ENCODE measurements at places on chromosomes 2 and 18. TPM values are rescaled to one million over a fixed set of nuclear protein-coding genes. Genes with fewer than 3 reads are reported as not detected.
A peak's percentile ranks its signal among the peaks of the same experiment; 100 is the strongest.

- H3K36me3 ChIP-seq = no peaks in the 10 kb centered on the region
- no peak overlapping the region for H3K27ac ChIP-seq
- peaks cover 2% of the 10 kb centered on the region for H3K27me3 ChIP-seq
- no peak for DNase-seq
- H3K4me3 ChIP-seq = no peak overlapping the region
- H3K4me1 ChIP-seq = peaks cover 70% of the 10 kb centered on the region
Observed at GRCh38 chr18:74284980-74285355, 6.8 kb downstream of the CYB5A start.

DNA sequence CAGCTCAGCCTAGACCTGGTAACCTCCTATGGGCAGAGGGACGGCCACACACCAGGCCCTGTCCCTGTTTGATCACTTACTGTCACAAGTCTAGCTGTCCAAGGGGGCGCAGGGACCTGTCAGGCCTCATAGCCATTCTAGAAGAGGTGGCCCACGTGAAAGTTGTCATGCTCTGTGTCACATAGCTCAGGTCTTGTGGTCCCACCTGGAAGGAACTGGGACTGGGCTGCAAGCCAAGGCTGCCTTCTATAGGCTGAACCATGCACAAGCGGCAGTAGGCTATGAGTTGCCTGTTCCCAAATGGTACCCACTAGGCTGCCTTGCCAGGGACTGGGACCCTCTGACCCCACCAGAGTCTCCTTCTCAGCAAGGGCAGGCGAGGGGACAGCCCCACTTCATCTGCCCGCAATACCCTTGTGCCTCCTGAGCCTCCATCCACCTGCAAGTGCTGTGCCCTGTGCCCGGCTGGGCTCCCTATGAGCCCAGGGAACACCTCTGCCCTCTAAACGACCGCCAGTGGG is 177.5 kb downstream of the ANAPC1 start:
- peaks cover 32% of the 10 kb centered on the region for H3K4me1 ChIP-seq
- H3K4me3 ChIP-seq = no peak overlapping the region
- DNase-seq = no peak
- H3K27me3 ChIP-seq = peaks cover 38% of the 10 kb centered on the region
- H3K36me3 ChIP-seq = 0 out of 2 replicates have a peak, but pooled peaks cover 4% of the 10 kb centered on the region
- no peak overlapping the region for H3K27ac ChIP-seq

DNA sequence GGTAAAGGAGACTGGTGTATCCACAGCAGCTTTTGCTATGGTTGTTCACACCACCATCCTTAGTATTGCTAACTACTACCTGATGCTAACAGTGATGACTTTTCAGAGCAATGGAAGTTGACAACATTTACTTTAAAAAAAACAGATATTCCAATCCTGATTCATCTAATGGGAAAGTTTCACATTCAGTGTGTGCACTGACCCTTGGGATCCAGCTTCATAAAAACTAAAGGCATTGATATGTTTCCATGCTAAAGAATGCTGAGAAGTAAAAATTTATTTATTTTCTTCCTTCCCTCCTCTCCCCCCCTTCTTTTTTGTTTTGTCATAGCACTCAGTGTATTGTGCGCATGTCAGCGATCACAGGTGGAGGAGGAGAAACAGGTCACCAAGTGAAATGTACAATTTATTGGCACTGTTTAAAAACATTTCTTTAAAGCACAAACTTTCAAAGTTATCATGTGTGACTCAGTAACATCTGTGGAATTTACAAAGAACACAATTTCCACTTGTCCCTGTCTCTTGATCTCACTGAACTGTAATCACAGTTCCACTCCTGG is 229.9 kb downstream of the ALK start:
- no peaks in the 10 kb centered on the region for H3K36me3 ChIP-seq
- no peaks in the 10 kb centered on the region for H3K4me1 ChIP-seq
- no peak for DNase-seq
- H3K27ac ChIP-seq = no peak overlapping the region
- peaks cover 14% of the 10 kb centered on the region for H3K27me3 ChIP-seq

- peak overlapping the region; percentile 96 for H3K4me3 ChIP-seq
- no peaks in the 10 kb centered on the region for H3K27me3 ChIP-seq
- peak overlapping the region; percentile 99 for H3K27ac ChIP-seq
- peak; percentile 21 for DNase-seq
Observed at GRCh38 chr2:15560140-15560987, 770 bp downstream of the NBAS start.

- no peak for DNase-seq
- H3K4me3 ChIP-seq = no peak overlapping the region
- no peaks in the 10 kb centered on the region for H3K27me3 ChIP-seq
- H3K36me3 ChIP-seq = no peaks in the 10 kb centered on the region
Observed at GRCh38 chr2:72682061-72682460, 143.8 kb downstream of the EXOC6B start.

- H3K36me3 ChIP-seq = no peaks in the 10 kb centered on the region
- no peak overlapping the region for H3K4me3 ChIP-seq
- no peak overlapping the region for H3K27ac ChIP-seq
- DNase-seq = no peak
Observed at GRCh38 chr2:134537121-134537520, 181.7 kb downstream of the TMEM163 start.

DNA sequence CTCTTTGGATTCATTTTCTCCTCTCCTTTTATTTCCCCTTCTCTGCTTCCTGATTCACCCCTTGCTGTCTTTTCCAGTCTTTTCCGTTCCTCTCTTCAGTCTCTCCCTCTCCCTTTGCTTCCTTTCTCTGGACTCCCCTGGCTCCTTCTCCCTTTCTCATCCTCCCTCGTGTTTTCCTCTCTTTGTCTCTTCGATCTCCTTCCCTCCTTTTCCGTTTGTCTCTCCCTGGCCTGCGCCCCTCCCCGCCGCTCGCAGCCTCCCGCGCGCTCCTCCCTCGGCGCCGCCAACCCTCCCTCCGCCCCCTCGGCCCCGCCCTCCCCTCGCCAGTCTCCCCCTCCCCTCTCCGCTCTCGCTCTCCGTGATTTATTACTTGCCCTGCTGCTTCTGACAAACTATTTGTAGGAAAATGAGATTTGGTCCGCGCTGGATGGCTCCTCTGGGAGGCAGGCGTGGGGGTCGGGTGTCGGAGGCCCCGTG is 46.0 kb upstream of the PAX8 start:
- H3K27me3 ChIP-seq = peaks cover 6% of the 10 kb centered on the region

GRCh38 chr2:159939946-159940345 is 122.5 kb downstream of the PLA2R1 start:
- no peak overlapping the region for H3K27ac ChIP-seq
- H3K4me1 ChIP-seq = no peaks in the 10 kb centered on the region
- no peak overlapping the region for H3K4me3 ChIP-seq
- peak; percentile 27 for DNase-seq

DNA sequence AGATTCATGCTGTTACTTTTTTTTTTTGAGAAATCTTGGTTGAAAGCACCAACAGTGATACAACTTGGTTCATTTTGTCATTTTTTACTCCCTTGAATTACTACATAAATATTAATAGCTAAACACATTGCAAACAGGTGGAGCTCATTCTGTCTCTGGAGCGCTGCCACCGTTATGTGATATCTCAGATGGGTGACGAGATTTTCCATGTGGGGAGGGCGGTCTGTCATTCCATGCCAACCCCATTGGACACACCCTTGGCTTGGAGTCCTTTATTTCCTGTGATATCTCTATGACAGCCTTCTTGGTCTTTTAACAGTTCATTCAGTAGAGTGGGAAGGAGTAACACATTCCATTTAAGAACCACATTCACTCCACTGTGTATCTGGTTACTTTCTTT is 794.8 kb downstream of the SATB2 start:
- H3K27me3 ChIP-seq = no peaks in the 10 kb centered on the region
- no peaks in the 10 kb centered on the region for H3K4me1 ChIP-seq
- no peaks in the 10 kb centered on the region for H3K36me3 ChIP-seq
- DNase-seq = no peak
- H3K27ac ChIP-seq = no peak overlapping the region

GRCh38 chr2:180413336-180413735 is 406.2 kb upstream of the CWC22 start:
- no peaks in the 10 kb centered on the region for H3K4me1 ChIP-seq
- H3K27me3 ChIP-seq = no peaks in the 10 kb centered on the region
- no peak overlapping the region for H3K4me3 ChIP-seq
- no peak overlapping the region for H3K27ac ChIP-seq
- H3K36me3 ChIP-seq = no peaks in the 10 kb centered on the region
- DNase-seq = no peak

- H3K27ac ChIP-seq = no peak overlapping the region
- no peak overlapping the region for H3K4me3 ChIP-seq
- peaks cover 79% of the 10 kb centered on the region for H3K27me3 ChIP-seq
Observed at GRCh38 chr2:199470672-199471442, 13.1 kb upstream of the SATB2 start.

DNA sequence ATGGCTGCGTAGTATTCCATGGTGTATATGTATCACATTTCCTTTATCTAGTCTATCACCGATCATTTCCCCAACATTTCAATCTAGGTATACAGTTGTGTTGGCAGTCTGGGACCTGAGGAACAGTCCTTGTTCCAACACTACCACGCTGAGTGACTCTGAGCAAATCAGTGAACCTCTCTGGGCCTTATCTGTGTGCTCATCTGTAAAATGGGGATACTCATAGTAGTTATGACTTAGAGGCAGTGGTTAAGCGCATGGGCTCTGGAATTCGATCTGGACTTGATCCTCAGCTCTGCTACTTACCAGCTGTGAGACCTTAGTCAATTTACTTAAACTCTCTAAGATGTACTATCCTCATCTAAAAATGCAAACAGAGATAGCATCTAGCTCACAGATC is 85.1 kb downstream of the BCL2 start:
- no peaks in the 10 kb centered on the region for H3K36me3 ChIP-seq
- H3K27ac ChIP-seq = no peak overlapping the region
- DNase-seq = no peak
- H3K27me3 ChIP-seq = peaks cover 15% of the 10 kb centered on the region

DNA sequence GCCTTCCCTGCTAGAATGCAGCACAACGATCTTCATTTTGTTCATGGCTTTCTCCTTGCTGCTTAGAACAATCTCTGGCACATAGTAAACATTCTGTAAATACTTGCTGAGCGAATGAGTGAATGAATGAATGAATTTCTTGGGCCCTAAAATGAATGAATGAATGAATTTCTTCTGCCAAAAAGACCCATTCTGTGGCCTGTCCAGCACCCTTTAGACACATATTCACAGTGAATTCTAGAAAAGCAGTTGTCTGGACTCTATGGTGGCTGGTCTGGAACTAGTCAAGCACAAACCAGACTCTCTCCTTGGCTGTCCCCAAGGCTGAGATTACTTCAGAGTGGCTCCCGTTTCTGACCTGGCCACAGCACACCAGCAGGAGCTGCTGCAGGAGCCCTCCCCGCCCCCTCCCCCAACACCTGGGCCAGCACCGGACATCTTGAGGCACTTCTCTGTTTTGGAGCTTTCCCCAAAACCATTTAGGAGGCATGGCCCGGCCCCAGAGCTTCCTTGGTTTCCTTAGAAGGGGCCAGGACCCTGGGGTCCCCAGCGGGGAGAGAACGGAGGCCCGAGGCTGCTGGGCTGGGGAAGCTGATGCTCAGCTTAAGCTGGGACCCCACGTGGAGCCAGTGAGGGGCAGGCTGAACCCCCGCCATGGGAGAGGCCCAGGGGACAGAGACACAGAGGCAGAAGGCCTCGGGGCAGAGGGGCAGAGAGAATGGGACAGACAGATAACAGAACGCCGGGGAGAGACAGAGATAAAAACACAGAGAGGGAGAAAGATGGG is 159.0 kb downstream of the ZFP36L2 start:
- peaks cover 33% of the 10 kb centered on the region for H3K4me1 ChIP-seq
- H3K4me3 ChIP-seq = no peak overlapping the region
- H3K27ac ChIP-seq = no peak overlapping the region
- H3K36me3 ChIP-seq = no peaks in the 10 kb centered on the region
- H3K27me3 ChIP-seq = no peaks in the 10 kb centered on the region
- no peak for DNase-seq

DNA sequence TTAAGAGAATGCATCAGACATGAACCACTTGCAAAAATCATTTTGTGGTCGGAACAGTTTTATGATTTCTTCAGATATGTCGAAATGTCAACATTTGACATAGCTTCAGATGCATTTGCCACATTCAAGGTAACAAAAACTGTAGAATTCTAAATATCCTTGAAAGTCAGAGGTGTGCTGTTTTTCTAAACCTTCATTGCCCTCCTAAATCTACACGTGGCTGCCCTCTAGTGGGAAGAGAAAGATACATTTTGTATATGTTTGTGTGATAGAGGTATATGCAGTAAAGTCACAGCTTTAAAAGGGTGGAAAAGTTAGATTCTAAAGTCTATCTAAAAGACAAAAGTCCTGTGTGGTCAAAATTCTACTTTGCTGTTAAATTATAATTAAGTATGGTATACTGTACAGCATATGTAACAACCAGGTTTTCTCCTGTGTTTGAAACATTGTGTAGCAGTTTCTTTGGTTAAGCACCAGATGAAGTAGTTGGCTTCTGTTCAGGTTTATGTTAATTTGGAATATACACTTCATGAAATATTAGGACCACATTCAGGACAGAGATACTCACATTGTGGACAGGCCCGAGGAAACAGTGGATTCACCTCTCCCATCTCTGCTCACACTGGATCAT is 65.9 kb upstream of the ITM2C start:
- H3K36me3 ChIP-seq = peaks cover 41% of the 10 kb centered on the region
- H3K4me3 ChIP-seq = no peak overlapping the region
- H3K27ac ChIP-seq = peak overlapping the region; percentile 44
- peak; percentile 56 for DNase-seq
- no peaks in the 10 kb centered on the region for H3K27me3 ChIP-seq

- peak; percentile 2 for DNase-seq
- H3K4me3 ChIP-seq = no peak overlapping the region
- no peak overlapping the region for H3K27ac ChIP-seq
- no peaks in the 10 kb centered on the region for H3K27me3 ChIP-seq
Observed at GRCh38 chr2:6626401-6627012, 239.2 kb downstream of the CMPK2 start.

GRCh38 chr2:182585001-182585400 is 131.1 kb upstream of the DNAJC10 start:
- DNase-seq = no peak
- H3K27ac ChIP-seq = no peak overlapping the region
- H3K27me3 ChIP-seq = no peaks in the 10 kb centered on the region
- no peaks in the 10 kb centered on the region for H3K36me3 ChIP-seq
- H3K4me3 ChIP-seq = no peak overlapping the region

DNA sequence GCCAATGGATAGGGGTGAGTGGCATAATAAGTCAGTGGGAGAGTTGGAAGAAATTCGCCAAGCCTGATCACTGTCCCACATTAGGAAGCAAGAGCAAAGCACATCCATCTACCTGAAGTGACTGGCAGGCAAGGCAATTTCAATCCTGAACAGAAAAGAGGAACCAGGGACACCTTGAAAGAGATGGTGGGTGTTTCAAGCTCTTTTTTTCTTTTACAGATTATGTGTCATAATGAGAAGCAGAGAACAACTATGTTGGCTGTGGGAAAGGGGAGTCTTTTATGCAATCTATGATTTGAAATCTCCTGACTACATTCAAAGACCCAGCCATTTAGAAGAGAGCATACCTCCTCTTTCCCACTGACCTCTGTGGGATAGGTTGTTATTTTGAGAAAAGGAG is 63.5 kb downstream of the TGIF1 start:
- H3K27me3 ChIP-seq = peaks cover 13% of the 10 kb centered on the region
- DNase-seq = no peak
- no peaks in the 10 kb centered on the region for H3K36me3 ChIP-seq
- no peak overlapping the region for H3K27ac ChIP-seq
- H3K4me1 ChIP-seq = peaks cover 26% of the 10 kb centered on the region
- H3K4me3 ChIP-seq = no peak overlapping the region

The PROC gene
- total RNA-seq = not detected

The ZCCHC2 gene
- total RNA-seq = 6.2 TPM

The GAREM1 gene
- 0.16 TPM for total RNA-seq

The MAP3K19 gene
- total RNA-seq = not detected

The TXNDC2 gene
- 0.07 TPM for total RNA-seq

The SLC4A3 gene
- total RNA-seq = 12.3 TPM

The TIA1 gene
- 52.2 TPM for total RNA-seq

The GALR1 gene
- not detected for total RNA-seq

Data from HFFc6 (cell line).